Adipose tissue (tissue), 3 donors: ENCODE measurements at places on chromosomes 3 and 15. TPM values are rescaled to one million over a fixed set of nuclear protein-coding genes. Genes with fewer than 3 reads are reported as not detected.

Gene MITF
- polyA plus RNA-seq = 1.6 TPM

Gene GRAMD1C
- 1.1 TPM for polyA plus RNA-seq

Gene XCR1
- polyA plus RNA-seq = 0.06 TPM

Gene IQCF6
- not detected for polyA plus RNA-seq

Gene ENTPD3
- 1.6 TPM for polyA plus RNA-seq

Gene RLBP1
- not detected for polyA plus RNA-seq

Gene EIF2A
- 85.1 TPM for polyA plus RNA-seq

Gene SCN10A
- not detected for polyA plus RNA-seq

Gene DNAJC17
- 22.4 TPM for polyA plus RNA-seq
